Stimulated activated CD8-positive, alpha-beta memory T cell treated with anti-CD3 and anti-CD28 coated beads, Interleukin-4, amount 100 ng/mL, for 48 hours (primary cell): ENCODE measurements at places on chromosomes 7 and 10.
A peak's percentile ranks its signal among the peaks of the same experiment; 100 is the strongest.

DNA sequence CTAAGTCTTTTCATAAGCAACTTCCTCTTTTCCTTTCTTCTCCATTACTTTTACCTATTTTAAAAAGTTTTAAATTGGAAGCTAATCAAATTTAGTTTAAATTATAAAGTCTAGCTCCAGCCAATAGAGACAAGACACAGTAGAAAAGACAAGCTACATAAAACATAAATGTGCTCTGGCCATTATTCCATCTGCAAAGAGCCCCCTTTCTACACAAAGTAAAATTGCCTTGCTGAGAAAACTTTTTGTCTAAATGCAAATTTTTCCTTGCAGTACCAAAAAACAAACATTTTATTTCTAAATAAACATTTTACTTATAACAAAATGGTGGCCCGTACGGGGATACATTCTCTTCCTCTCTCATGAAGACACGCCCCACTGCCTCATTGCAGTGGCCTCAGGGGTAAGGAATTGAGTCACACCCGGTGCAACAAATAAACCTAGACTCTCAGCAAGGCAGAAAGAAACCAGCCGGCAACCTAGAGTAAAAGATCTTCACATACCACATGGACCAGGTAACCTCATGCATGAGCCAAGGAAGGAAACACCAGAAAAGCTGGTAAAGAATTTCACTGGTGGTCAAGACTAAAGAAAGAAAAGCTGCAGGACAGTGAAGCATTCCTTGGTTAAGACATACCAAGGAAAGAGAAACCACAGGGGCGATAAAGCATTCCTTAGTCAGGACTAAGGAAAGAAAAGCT lies 71.6 kb upstream of the ZNF746 start:
- DNase-seq, result peak; percentile 9

DNA sequence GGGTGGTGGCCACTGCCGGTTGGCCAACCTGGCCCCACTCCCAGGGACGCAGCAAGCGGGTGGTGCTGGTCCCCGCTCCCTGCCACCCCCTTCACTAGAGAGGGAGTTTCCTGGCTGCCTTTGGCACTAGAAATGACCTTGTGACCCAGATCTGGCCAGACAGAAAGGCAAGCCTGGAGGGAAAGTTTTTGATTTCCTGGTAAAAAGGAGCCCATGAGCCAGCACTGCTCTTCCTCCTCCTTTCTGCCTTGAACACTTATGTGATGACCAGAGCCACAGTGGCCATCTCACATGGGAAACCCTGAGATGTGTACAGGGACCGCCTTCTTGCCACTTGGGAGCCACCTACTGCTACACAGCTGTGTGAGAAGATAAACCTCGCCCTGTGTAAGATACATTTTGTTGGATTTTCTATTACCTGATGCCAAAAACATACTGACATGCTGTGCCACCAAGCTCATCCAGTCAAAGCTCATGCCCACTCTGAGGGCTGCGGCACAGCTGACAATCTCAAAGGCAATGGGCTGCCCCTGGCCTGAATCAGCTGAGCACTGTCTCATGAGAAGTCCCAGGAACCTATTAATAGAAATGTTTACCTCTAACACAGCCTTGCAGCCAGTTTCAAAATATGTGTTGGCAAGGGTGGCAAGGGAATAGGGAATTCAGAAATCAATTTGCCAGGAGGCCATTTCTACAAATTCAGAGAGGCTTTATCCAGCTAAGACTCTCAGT lies 94.0 kb downstream of the CYTH3 start:
- no peak for DNase-seq

- peak; percentile 71 for DNase-seq
Observed at GRCh38 chr7:101814081-101814990, 3.1 kb upstream of the CUX1 start.

- no peak for DNase-seq
Observed at GRCh38 chr7:118858651-118859149, 634.2 kb downstream of the ANKRD7 start.

GRCh38 chr10:77045085-77045484 lies 592.5 kb downstream of the KCNMA1 start:
- DNase-seq, result no peak

DNA sequence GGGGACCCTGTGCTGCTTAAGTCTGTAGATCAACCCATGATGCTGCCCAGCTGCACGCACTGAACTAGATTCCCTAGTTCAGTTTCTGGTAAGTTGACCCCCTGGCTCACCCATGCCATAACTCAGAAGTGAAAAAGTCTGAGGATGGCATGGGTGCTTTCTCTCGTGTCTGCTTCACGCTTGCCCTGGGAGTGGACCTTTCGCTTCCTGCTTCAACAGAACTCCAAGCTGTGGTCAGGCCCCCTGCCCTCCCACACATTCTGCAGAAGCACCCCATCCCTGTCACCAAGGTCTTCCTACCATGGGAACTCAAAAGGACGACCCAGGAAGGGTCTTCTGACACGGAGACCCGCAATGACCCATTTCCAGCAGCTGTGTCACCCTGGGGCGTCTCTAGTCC lies 39.9 kb downstream of the LRRC18 start:
- no peak for DNase-seq

GRCh38 chr10:33034931-33035330 lies 76.9 kb upstream of the ITGB1 start:
- no peak for DNase-seq

DNA sequence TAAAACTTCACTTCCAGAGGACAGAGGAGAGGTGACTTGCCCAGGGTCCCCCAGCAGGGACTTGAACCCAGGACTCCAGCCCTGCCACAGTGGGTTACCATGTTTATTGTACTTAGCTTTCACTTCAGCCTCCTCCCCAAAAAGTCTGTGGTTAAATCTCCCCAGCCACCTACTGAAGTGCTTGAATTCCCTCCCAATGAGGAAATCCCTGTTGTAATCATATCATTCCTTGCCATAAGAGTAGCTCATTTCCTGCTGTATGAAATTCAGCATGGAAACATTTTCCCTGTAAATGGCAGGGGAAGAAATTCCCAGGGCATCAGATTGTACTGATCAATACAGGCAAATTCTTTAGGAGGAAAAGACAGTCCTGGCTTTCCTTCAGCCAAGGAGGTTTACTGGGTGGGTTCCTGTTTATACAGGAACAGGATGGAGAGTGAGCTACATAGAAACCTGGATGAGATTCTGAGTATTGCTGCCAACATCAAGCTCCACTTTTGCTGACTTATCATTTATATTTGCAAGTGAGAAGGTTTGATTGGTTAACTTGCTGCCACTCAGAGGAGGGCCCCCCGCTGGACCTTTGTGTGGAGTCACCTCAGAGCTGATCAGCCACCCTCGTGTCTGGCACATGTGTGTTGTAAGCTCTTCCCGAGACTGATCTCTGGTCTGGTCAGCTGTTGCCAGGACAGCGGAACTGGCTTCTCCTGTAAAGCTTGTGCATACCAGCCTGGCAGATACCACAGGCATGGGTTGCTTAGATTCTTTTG lies 16.4 kb upstream of the PDZD8 start:
- DNase-seq, result no peak

DNA sequence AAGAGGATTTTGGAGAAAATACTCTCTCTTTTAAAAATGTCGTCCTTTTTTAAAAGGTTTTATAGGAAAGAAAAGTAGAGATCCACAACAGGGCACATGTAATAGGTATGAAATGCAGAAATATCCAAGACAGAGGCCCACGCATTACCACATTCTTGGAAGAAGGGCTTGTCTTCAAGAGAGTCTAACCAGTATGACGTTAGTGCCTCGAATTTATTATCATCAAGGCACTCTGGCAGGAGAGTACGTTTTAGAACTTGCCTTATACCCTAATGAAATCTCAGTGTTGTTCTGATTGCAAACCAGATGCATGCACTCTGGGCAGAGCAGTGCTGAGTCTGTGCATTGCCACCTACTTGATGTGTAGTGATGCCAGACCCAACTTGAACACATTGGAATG lies 342.6 kb upstream of the NFE2L3 start:
- no peak for DNase-seq

GRCh38 chr10:32239769-32240168 lies 107.2 kb downstream of the EPC1 start:
- DNase-seq, result no peak

DNA sequence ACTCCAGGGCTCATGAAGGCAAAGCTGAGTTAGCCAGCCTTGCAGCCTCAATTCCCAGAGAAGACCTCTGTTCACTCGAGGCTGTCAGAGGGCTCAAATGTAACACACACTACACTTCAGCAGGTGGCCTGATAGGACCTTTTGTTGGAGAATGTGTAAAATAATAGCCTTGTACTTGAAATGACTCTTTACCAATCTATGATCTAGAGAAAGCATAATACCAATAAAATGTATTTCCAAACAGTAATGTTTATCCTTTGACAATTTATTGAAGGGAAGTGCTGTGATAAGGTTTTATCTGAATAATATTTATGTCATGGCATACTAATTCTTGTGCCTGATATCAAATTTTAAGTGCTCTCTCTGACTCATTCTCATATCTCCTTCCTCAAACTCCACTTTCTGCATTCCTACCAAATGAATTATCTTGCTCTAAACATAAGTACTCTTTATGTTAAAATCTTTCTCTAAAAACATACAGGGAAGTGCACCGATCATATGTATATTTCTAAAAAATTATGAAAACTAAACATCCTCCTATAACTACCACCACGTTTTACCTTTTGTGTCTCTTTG lies 20.9 kb downstream of the CYP3A7 start:
- no peak for DNase-seq

DNA sequence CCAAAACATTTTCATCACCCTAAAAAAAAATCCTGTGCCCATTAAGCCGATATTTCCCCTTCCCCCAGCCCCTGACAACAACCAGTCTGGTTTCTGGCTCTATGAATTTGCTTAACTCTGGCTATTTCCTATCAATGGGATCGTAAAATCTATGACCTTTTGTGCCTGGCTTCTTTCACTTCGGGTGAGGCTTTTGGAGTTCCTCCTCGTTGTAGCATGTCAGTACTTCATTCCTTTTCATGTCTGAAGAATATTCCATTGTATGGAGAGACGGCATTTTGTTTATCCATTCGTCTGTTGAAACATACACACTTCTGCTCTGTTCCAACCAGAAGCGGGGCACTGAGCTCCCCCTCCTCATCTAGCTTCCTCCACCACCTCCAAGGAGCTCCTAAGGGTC lies 29.5 kb downstream of the TACC2 start:
- DNase-seq, result no peak

- no peak for DNase-seq
Observed at GRCh38 chr7:93364806-93365205, 132.6 kb downstream of the VPS50 start.

DNA sequence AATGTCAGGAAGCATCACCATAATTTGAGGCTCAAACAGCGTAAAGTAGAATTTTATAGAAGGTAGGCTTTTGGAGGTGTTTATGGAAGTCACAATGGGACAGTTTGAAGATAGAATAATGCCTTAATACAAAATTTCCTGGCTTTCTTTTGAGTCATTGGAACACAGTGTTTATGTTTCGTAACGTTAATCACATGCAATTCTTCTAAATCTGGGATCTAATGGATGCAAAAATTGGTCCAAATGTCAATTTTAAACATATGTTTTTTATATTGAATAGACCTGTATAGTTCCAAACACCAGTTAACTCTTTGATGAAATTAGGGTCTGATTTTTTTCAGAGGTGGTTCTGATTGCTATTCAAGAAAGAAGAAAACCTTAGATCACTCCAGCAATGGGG lies 86.5 kb upstream of the HPS1 start:
- no peak for DNase-seq

DNA sequence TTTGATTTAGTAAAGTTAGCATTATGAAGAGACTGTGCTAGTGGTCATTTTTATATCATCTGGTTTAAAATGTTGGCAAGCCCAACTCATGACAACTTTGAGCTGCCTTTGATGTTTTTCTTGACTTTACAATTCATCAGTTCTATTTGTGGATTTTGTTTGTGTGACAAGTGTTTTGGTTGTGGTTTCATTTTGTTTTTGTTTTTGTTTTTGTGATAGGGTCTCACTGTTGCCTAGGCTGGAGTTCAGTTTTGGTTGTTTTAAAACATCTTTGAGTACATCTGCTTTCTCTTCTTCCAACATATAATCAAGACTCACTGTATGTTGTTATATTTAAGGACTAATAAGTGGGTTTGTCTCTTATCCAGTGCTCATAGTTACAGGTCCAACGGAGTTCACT lies 17.6 kb upstream of the SFR1 start:
- DNase-seq, result no peak

DNA sequence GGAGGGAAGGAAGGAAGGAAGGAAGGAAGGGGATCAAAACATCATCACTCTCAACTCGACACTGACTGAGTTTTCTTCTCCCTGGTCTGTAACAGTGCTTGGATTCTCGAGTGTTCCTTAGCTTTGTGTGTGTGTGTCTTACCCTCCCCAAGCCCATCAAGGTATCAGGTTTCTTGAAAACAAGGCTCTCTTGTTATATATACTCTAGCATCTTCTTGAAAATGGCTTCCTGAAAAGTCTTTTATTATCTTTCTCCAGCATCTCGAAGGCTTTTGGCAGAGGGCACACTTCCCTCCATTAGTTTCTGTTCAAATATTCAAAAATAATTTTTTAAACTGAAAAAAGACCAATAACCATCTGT lies 13.4 kb downstream of the SERPINE1 start:
- DNase-seq, result no peak

- no peak for DNase-seq
Observed at GRCh38 chr10:112769611-112770370, 180.3 kb upstream of the TCF7L2 start.

DNA sequence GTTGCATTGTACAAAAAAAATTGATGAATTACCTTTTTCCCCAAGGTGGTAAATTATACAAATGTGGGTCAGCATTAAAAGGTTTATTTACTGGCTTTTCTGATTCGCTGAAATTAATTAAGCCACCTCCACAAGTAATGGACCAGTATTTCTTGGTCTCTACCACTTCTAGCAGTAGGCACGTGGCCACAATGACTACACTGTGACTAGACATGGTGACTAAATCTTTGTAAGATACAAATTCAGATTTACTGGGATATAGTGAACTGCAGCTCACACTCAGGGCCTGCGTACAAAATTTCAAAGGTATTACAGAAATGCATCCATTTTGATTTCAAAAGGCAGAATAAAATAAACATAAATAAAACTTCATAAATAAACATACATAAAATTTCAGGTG lies 10.9 kb downstream of the HPSE2 start:
- no peak for DNase-seq

GRCh38 chr7:27942711-27943110 lies 202.7 kb downstream of the TAX1BP1 start:
- DNase-seq, result no peak

GRCh38 chr7:91043924-91044645 lies 220.1 kb upstream of the FZD1 start:
- DNase-seq, result no peak

GRCh38 chr10:63005246-63005645 lies 127.9 kb upstream of the NRBF2 start:
- no peak for DNase-seq

DNA sequence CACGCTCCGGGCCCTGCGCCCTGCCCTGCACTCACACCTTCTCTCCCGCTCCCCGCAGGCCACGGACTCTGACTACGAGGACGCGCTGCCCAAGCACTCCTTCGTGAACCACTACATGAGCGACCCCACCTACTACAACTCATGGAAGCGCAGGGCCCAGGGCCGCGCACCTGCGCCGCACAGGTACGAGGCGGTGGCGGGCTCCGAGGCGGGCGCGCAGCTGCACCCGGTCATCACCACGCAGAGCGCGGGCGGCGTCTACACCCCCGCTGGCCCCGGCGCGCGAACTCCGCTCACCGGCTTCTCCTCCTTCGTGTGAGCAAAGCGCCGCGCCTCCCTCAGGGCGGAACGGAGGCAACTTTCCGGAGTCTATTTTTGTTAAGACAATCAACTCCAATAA lies 417.0 kb upstream of the FOXK1 start:
- DNase-seq, result no peak

GRCh38 chr7:31782411-31782991 lies 95.5 kb downstream of the PPP1R17 start:
- no peak for DNase-seq

GRCh38 chr10:89556600-89556999 lies 21.2 kb upstream of the SLC16A12 start:
- DNase-seq, result no peak
